ENCODE measurements at places on chromosomes 1 and 21.

GRCh38 chr1:65207317-65207716, 59.3 kb downstream of the AK4 start:
- DNase-seq = no peak

- no peak for DNase-seq
These were observed 89.3 kb downstream of the ROR1 start for GRCh38 chr1:63863145-63863544.

DNA sequence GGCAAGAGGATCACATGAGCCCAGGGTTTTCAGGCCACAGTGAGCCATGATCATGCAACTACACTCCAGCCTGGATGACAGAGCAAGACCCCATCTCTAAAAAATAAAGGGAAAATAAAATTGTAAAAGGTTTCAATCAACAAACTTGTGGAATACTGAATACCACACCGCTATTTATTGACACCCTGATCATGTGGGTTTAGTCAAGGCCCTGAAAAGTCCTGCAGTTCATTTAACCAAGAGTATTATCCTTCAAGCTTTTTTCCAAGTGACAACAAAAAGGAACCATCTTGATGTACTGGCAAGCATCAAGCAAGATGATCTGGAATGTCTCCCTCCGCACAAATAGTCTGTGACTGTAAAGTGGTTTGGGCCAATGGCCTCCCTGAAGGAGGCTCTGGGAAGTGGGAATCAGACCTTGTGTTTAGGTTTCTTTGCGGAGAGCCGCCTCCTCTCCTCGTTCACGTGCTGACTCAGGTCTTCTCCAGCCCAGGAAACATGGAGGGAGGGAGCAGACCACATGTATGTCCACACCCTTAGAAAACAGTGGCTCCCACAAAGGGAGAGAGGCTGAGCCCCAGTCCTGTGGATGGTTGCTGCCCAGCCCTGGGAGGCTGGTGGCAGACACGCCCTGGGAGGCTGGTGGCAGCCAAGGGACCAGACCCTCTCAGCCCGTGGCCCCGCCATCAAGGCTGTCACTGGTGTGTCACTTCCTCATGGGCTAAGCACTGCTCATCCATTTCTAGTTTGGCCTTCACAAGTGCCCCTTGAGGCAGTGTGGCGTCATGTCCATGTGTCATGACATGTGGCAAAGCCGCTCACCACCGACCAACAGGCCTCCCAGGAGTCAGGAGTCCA, 56.7 kb downstream of the RIPK4 start:
- DNase-seq = no peak

DNA sequence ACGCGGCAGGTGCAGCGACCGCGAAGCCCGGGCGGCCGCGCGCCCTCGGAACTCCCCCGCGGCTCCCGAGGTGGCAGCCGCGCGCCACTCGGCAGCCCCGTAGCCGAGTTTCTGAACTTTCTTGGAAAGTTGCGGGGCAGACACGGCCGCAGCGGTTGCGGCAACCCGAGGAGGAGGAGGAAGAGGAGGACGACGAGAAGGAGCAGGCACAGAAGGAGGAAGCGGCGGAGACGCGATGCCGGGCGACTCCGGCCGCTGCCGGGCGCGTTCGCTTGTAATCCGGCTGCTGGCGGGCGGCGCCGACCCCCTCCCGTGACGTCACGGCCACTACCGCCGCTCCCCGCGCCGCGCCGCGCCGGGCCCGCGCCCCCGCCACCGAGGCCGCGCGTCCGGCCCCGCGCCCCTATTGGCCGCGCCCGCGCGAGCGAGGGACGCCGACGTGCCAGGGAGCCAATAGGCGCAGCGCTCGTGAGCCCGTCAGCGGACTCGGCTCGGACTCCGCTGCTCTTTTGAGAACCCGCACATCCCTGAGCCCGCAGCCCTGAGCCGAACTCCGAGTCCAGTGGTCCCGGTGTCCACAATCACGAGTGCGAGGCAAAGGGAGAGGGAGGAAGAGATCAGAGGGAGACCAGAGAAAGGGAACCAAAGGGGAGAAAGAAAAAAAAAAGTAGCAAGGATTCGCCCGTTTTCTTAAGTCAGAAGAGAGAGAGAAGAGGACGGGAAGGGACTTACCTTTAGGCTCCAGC, 736 bp upstream of the BARHL2 start:
- peak; percentile 38 for DNase-seq

DNA sequence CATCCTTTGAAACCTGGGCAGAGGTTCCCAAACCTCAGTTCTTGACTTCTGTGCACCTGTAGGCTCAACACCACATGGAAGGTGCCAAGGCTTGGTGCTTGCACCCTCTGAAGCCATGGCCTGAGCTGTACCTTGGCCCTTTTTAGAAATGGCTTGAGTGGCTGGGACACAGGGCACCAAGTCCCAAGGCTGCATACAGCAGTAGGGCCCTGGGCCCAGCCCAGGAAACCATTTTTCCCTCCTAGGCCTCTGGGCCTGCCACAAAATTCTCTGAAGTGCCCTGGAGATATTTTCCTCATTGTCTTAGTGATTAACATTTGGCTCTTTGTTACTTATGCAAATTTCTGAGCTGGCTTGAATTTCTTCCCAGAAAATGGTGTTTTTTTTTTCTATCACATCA, 65.6 kb upstream of the ACTRT2 start:
- DNase-seq = no peak

GRCh38 chr1:35442734-35443133, 114.5 kb downstream of the KIAA0319L start:
- no peak for DNase-seq

DNA sequence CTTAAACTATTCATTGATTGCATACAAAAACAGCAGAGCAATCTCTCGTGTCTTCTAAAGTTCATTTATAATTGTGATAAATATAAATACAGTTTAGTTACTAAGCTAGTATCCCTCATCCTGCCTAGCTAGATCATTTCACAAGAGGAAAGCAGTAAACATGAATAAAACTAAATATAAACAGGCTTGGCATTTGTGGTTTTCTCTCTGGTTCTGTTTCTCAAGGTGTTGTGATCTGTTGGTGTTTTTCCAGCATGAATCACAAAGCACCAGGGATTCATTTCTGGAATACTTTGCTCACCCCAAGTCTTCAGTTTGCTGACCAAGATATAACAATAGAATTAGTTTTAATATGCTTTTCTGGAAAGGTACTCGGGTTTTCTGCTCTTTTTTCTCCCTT, 32.7 kb upstream of the GLIS1 start:
- DNase-seq = no peak

DNA sequence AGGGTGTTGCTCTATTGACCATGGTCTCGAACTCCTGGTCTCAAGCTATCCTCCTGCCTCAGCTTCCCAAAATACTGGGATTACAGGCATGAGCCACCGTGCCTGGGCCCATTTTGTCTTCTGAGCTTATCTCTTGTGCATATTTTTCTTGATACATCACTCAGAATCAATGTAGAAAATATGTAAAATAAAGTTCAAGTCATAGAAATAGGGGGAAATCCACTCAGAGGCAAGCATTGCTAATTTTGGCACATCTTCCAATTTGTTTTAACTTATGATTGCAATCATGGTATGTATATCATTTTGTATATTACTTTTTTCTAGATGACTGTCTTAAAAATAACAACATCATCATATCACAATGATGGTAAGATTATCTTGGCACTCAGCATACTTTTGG, 21.6 kb downstream of the RIT1 start:
- no peak for DNase-seq

DNA sequence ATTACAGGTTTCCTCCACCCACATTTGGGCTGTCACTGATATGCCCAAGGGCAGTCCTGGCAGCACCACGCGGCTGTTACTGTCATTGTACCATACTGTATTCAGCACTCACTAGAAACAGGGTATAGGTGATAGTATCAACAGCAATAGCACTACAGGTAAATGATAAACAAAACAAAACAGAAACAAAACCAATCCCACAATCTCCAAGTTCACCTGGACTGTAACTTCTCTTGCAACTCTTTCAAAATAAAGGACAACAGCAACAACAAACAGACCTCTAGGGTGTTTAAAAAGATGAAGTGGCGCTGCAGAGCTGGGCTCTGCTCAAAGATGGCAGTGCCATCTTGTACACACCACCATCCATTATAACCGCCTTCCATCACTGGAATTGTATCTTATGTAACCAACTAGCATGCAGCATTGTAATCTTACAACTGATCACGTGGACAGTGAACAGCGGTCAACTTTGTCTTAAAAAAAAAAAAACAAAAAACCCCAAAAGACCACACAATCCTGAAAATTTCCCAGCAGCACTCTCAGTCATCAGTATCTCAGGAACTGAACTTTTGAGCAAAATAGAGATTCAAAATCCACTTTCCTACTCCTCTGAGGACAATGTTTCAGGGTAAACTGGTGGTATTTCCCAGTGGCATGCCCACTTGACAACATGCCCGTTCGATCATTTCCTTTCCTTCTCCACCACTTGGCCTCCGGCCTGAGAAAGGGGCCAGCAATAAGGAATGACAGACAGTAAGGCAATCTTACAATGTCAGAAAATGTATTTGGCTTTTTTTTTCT, 3.8 kb downstream of the IRF2BP2 start:
- peak; percentile 64 for DNase-seq

DNA sequence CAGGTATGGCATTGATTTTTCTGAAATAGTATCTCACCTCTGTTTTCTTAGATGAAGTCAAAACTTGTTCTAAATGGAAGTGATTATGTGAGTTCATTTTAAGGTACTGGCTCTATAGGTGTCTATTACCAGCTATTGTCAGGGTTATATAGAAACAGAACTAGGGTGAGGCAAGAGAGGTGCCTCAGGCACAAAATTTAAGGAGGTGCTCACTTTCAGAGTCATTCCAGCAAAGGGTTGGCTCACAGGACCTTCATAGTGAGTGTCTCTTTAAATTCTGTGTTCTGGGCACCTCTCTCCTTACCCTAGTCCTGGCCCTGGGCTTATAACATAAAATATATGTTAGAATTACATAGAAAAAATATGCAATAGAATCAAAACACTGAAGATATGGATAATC, 49.3 kb downstream of the KIAA0319L start:
- DNase-seq = no peak

- no peak for DNase-seq
These were observed 29.3 kb downstream of the IFNGR2 start for GRCh38 chr21:33432496-33432895.

- DNase-seq = no peak
These were observed 3.7 kb upstream of the AMIGO1 start for GRCh38 chr1:109513110-109513710.

DNA sequence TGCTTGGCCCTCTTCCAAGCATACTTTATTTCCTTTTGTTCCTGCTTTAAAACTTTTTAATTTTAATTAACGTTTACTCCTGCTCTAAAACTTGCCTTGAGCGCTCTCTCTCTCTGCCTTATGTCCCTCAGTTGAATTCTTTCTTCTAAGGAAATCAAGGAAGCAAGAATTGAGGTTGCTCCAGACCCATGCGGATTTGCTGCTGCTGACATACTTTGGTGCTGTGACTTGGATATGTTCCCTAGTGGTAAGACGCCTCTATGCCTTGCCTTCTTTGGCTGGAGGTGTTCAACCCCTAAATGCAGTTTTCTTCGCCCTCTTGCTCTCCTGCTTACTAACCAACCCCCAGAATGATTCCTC, 148.1 kb downstream of the ADSS2 start:
- no peak for DNase-seq

DNA sequence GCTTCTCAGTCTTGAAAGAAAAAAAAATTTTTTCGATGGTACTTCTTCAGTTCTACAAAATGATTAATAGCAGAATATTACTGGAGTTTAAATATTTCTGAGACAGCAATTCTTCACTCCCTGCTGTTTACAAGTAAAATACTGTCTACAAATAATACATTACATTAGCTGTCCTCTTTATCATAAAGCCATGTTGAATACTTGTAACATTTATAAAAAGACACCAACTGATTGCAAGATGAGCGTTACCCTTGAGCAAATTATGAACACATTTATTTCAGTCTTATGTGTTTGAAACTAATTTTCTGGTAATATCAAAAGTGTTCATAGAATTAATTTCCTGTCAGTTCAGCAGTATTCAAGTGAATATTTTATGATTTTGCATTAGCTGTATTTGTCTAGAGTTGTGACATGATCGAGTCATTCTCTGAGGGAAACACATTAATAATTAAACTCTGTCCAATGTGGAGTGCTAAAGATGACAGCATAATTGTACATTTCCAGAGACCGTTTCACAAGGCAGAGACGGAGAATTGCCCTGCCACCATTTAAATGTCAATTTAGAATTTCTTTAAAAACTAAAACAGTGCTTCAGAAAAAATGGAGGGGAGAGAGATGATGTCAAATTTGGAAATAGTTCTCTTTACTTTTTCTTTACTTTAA, 1359.0 kb upstream of the ADGRL4 start:
- DNase-seq = no peak

DNA sequence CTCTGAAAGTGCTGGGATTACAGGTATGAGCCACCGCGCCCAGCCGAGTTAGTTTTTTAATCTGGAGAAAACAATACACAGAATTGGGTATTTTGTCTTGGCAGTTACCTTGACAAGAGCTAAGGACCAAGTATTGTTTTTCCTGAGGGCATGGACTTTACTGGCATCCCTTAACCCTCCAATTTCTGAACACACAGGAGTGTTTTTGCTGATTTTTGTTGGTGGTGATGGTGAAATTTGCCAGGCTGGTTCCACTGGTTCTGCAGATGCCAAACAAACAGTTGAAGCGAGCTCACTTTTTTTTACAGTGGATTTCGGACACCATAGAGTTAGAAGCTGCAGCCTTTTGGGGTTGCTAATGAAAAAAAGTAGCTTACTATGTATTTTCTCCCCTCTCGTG, 37.2 kb upstream of the SH3D21 start:
- no peak for DNase-seq

GRCh38 chr21:22192766-22193165, 1194.6 kb downstream of the NCAM2 start:
- DNase-seq = no peak

GRCh38 chr1:32181065-32181464, 1.6 kb downstream of the TXLNA start:
- DNase-seq = no peak

- DNase-seq = no peak
These were observed 99.6 kb downstream of the APP start for GRCh38 chr21:26070822-26071425.

DNA sequence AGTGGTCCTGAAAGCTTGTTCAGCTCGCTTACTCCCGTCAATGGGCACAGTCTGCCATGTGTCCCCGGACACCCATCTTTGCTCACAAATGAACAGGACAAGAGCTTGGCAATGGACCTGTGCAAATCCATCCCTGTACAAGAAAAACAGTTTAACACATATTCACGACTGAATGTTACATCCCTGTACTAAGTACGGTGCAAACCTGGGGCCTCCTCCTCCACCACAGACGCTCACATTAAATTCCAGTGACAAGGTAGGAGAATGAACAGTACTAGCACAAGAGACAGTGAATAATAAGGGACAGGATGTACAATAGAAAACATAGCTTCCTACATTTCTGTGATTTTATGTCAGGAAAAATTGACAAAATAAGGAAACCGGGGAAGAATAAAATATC, 187.7 kb downstream of the ASTN1 start:
- DNase-seq = no peak

GRCh38 chr1:228393268-228393701, 13.3 kb downstream of the TRIM11 start:
- DNase-seq = no peak

DNA sequence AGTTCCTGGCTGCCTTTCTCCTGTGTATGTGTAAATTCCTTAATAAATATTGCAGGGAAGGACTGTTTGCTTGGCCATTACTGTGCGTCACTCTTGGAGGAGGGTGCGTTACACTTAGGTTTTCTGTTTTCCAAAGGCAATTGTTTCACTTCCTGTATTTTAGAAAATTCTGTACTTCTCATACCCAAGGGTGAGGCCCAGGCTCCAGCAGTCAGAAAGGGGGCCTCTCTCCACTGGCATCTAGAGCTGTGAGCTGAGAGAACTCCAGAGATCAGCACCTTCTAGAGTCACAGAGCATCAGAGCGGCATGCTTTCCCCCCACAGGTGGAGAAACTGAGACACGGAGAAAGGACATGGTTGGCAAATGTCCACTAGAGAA, 27.0 kb upstream of the ZFP69B start:
- no peak for DNase-seq
